ENCODE measurements at places on chromosomes 2 and 18.

DNA sequence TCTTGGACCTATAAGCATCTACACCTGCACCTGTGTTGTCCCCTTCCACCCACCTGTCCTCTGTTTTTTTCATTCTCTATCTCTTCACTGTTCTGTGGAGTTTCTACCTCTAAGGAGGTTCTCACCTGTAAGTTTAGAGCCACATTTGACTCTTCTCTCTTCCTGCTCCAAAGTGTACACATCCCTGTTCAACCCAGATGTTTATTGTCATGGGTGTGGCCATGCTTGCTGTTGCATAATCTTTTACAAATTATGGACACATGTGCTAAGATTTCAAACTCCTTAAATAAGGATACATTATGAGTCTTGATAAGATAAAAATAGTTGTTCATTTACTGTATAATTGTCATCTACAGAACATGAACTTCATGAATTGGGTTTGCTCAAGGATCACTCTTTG, 27.6 kb downstream of the QPCT start:
- DNase-seq, result no peak

DNA sequence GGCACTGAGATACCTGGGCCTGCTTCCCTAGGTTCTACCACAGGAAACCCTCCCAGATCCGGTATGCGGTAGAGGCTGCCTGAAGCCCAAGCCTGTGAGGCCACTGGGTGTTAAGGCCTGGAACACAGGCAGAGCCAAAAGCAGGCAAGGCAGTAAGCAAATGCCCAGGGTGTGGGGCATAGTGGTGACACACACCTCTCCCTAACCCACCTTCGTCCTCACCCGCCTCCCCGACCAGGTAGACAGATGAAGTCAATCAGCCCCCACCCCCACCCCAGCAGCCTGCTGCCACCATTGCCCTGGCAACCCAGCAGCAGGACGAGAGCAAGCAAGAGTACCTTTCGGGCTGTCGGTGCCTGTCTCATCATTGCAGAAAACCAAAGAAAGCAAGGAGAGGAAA, 6.1 kb downstream of the DCTN1 start:
- no peak for DNase-seq

DNA sequence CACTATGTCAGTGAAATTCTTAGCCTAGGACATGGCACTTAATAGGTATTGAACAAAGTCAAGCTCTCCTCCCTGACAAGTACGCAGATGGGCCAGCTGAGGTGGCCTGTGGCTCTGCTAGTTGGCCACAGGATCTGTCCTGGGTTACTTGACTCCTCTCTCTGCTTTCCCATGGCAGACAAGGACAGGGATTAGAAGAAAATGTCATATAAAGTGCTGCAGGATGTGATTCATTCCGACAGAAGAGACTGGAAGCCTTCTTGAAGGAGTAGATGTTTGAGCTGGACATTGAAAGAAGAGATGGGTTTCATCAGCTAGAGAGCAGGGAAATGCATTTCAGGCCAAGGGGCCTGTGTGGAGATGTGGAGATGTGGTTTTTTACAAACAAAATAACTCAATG, 46.7 kb downstream of the SMAD7 start:
- DNase-seq, result no peak

DNA sequence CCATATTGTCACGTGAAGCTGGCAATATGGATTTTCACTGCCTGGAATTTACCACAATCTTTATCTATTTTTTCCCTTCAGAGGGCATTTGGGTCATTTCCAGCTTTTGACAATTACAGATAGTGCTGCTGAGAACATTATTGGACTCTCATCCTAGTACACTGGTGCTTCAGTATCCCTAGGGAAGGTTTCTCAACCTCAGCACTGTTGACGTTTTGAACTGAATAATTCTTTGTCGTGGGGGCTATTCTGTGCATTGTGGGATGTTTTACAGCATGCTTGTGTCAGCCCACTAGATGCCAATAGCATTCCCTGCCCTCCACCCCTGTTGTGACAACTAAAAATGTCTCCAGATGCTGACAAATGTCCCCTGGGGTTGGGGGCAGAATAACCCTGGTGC, 185.7 kb downstream of the TPGS2 start:
- DNase-seq, result no peak

DNA sequence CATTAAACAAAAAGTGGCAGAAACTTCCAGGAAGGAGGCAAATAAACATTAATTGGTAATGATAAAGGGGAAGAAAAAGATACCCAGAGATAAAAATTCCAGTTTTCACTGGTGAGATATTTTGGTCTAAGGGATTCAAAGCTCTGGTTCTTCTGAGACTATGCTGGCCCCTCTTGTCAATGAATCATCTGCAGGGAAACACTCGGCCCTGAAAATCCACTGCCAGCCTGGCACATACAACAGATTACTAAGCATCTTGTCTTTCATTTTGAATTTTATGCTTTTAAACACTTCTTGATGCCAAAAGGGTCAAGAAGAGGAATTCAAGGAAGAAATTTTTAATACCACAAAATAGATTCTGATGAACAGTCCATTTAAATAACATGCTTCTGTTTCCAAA, 1603.8 kb upstream of the ZEB2 start:
- no peak for DNase-seq

DNA sequence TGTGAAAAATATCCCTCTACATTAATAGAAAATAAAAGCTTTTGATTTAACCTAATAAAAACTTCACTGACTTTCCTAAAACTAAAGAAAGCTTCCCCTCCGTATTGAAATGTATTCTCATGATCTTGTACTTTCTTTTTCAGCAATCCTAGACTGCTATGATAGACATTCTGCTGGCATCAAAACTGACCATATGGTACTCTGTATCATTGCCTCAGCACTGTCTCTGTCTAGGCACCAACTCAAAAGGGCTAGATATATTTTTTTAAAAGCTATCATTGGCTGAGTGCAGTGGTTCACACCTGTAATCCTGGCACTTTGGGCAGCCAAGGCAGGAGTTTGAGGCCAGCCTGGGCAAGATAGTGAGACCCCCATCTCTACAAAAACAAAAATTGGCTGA, 32.9 kb downstream of the CDKL4 start:
- DNase-seq, result no peak

DNA sequence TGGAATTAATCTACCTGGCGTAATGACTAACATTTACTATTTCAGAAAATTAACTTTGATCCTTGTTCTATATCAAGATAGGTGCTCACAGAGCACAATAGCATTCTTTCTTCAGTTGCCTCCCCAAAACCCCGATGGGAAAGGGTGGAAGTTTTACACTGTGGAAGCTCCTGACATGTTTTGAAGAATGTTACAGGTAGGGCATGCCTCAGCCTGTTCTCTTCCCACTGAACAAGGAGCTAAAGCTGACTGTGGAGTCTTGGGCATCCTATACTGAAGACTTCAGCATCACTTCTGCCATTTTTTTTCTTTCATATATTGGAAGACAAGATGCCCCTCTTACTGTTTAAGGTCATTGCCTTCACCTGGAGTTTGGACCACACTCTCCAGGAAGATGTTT, 211.2 kb downstream of the SPP2 start:
- no peak for DNase-seq

- DNase-seq, result no peak
Observed at GRCh38 chr2:69082430-69082997, 69.5 kb downstream of the ANTXR1 start.

GRCh38 chr2:234488913-234489451, 7.9 kb downstream of the ARL4C start:
- peak; percentile 55 for DNase-seq

GRCh38 chr2:235514627-235515363, 21.0 kb downstream of the AGAP1 start:
- no peak for DNase-seq

Measured in activated CD4-positive, CD25-positive, alpha-beta regulatory T cell treated with anti-CD3 and anti-CD28 coated beads, Interleukin-2, amount 50 U/mL, for 72 hours (primary cell).